NCI-H146 (cell line): ENCODE measurements at places on chromosomes 1 and 21.

DNA sequence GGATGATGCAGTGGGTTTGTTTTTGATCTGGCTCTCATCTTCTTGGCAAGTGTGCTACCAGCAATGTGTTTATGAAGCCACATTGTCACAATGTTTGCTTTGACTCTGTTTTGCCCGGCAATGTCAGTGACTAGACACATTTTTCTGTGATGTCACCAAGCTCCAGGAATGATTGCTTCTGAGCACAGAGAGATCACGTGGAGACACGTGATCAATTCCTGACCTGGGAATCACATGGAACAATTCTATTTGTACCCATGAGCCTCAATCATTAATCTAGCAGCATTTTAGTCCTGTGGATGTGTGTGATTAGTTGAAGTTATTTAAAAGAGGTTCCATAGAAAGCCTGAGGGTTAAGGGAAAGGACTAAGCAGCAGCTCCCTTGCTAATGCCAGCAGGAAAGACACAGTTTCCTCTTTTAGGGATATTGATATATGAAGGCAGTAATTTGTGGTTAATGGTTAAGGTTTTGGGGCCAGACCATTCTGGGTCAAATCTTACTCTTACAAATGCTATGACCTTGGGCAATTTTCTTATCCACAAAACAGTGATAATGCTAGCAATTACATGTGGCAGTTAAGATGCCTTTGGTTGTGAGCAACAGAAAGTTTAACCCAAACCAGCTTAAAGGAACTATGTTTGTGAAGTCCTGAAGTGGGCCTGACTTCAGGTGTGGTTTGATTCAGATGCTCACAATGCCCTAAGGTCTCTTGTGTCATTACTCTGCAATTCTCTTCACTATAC is 59.0 kb downstream of the FASLG start:
- DNase-seq: no peak

DNA sequence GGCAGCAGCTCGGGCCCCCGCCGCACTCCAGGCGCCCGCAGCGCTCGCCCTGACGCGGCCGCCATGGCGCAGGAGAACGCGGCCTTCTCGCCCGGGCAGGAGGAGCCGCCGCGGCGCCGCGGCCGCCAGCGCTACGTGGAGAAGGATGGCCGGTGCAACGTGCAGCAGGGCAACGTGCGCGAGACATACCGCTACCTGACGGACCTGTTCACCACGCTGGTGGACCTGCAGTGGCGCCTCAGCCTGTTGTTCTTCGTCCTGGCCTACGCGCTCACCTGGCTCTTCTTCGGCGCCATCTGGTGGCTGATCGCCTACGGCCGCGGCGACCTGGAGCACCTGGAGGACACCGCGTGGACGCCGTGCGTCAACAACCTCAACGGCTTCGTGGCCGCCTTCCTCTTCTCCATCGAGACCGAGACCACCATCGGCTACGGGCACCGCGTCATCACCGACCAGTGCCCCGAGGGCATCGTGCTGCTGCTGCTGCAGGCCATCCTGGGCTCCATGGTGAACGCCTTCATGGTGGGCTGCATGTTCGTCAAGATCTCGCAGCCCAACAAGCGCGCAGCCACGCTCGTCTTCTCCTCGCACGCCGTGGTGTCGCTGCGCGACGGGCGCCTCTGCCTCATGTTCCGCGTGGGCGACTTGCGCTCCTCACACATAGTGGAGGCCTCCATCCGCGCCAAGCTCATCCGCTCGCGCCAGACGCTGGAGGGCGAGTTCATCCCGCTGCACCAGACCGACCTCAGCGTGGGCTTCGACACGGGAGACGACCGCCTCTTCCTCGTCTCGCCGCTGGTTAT is 2.8 kb downstream of the KCNJ9 start:
- DNase-seq: peak; percentile 82

GRCh38 chr1:7468248-7468647 is 302.8 kb upstream of the VAMP3 start:
- DNase-seq: no peak

GRCh38 chr1:90414201-90414600 is 302.9 kb downstream of the BARHL2 start:
- DNase-seq: no peak

DNA sequence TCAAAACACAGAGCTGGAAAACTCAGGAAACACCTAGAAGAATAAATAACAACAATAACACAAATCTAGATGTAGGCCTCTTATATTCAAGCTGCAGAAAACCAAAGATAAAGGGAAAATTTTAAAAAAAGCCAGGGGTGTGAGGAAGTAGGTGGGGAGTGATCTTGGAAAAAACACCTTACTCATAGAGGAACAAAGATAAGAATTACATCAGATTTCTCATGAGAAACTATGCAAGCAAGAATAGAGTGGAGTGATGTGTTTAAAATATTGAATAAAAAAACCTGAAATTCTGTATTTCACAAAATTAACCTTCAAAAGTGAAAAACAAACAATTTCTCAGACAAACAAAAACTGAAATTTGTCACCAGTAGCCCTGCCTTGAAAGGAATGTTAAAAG is 265.5 kb upstream of the RGS18 start:
- no peak for DNase-seq

- DNase-seq: no peak
These were observed 45.3 kb downstream of the SASS6 start for GRCh38 chr1:100087396-100087795.
